ENCODE measurements at places on chromosomes 1 and 21.

- DNase-seq, result no peak
Observed at GRCh38 chr1:89873770-89874169, 52.9 kb downstream of the LRRC8D start.

DNA sequence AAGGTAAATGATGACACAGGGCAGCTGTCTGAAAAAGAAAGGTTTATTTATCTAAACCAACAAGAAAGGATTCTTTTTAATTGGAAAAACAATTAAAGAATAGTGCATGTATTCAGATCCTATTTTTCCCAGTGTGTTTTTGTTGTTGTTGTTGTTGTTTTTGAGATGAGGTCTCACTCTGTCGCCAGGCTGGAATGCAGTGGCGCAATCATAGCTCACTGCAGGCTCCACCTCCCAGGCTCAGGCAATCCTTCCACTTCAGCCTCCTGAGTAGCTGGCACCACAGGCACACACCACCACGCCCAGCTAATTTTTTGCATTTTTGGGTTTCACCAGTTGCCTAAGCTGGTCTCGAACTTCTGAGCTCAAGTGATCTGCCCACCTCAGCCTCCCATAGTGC lies 22.1 kb downstream of the NEK2 start:
- no peak for DNase-seq

- DNase-seq, result no peak
Observed at GRCh38 chr1:151612501-151613281, 841 bp downstream of the SNX27 start.

GRCh38 chr1:21938732-21939538 lies 1.8 kb upstream of the HSPG2 start:
- no peak for DNase-seq

DNA sequence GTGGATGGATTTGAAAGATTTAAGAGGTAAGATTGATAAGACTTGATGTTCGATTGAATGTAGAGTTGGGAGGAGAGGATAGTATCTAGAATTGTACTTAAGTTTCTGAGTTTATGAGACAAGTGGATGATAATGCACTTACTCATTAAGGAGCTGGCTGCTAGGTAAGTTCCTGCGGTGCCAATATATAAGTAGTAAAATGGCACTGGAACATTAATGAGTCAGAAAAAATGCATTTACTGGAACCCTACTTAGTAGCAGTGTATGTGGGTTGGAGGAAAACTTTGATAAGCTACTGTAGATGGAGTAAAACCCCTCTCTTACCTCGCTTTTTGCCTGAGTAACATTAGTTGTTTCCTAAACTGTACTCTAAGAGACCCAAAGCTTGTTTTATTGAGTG lies 68.2 kb downstream of the ZFYVE9 start:
- no peak for DNase-seq

GRCh38 chr1:52057255-52057654 lies 1.2 kb downstream of the BTF3L4 start:
- no peak for DNase-seq

Data from activated CD4-positive, alpha-beta T cell treated with anti-CD3 and anti-CD28 coated beads for 24 hours (primary cell).